ENCODE measurements at places on chromosomes 13 and 19.
A peak's percentile ranks its signal among the peaks of the same experiment; 100 is the strongest.

GRCh38 chr13:43333176-43333575 is 309.8 kb downstream of the DNAJC15 start:
- no peak for DNase-seq

GRCh38 chr19:40322951-40323615 is 25.1 kb downstream of the C19orf47 start:
- DNase-seq = no peak

DNA sequence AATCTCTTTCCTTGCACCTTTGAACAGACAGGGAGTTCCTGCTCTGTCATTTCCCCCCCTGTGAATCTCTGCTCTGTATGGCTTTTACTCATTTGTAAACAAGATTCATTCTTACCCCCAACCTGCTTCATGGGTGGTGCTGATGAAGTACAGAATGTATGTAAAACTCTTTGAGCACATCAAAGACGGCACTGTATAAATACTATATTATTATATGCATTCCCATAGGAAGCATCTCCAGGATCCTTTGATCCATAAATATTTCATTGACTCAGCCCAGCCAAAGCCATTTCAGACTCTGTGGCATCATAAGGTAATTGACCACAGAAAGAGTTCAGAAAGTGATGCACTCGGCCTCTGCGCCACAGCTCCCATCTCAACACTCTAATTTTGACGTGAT is 208.7 kb downstream of the EFNB2 start:
- DNase-seq = no peak

- DNase-seq = no peak
Observed at GRCh38 chr19:39670998-39671397, 15.3 kb downstream of the LGALS16 start.

- no peak for DNase-seq
Observed at GRCh38 chr13:98265692-98266551, 88.9 kb upstream of the RNF113B start.

DNA sequence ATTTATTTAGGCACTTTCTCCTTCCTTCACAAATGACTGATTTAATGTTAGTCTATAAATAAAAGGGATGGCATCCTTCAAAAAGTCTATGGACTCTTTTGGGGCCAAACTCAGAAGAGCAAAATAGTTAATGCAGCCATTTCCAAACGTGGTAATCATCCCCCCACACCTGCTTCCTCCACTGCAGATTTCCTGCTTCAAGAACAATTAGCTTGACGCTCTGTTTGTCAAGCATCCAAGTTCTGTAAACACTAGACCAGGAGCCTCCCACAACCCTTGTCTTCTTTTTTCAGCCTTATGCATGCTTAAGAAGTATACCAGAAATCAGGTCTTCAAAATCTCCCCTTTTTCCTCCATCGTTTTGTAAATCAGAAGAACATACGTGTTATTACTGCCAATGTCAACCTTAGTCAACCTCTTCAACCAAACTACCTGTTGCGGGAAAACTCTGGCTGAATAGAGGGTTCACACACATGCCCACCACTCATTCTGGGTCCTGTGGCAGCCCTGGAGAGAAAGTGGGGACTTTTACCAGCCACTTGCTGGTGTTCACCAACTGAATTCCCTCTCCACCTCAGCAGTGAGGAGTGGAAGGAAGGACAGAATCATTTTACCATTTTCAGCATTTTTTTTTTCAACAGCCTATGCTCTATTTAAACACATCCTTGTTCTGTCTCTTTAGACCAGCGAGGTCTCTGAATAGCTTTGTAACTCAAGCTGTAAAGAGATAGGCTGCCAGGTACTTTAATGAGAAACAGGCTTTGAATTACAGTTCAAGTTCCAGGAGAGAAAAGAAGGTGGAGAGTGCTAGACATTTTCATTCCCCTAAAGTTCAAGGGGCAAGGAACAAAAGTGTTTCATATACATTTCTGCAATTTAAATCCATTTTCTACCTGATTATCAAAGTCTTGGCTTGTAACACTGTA is 39.1 kb downstream of the EFNB2 start:
- DNase-seq = no peak

DNA sequence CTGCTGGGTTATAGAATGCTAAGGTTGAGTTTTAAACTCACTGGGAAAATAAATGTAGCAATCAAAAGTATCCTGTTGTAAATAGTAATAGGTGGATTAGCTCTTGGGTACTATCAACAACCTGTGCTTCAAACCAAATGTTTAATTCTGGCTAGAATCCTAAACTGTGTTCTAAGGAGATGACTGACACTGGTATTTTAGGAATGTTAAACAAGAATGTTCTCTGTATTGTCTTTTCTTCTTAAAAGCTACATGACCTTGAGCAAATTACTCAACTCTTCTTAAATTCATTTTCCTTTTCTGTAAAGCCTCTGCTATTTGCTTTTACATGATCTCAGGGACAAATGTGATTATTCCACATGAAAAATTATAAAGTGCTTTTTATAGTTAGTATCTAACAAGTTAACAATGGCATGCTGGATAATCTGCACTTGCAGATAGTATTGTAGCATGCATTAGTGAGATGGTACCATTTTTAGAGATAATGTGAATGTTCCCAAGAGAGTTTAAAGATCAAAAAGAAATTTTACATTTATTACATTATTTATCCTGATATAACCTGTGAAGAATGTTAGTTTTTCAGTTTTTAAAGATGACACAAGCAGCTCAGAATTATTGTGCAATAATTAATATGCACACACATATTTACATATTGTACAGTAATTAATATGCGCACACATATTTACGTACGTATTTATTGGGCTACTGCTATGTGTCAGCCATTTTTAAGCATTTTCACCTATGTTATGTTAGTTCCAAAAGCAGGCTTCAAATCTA is 13.6 kb upstream of the EPSTI1 start:
- DNase-seq = no peak

- DNase-seq = no peak
Observed at GRCh38 chr13:91148098-91148497, 199.4 kb upstream of the MIR17HG start.

DNA sequence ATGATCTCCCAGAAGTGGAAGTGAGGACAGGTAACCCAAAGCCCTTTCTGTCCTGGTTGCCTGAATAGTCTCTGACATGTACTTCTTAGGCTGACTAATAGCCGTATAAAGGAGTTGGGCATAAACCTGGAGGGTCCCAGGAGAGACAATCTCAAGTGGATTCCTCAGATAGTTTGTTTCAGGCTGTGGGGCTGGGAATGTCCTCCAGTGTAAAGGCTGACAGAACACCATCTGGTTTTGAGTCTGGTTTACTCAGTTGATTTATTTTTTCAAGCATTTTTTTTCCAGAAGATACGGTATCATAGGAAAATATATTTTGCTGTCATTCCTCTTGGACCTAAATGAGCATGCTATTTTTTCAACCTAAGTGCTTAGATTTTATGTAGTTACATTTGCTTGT is 15.2 kb downstream of the HTR2A start:
- DNase-seq = no peak

- no peak for DNase-seq
Observed at GRCh38 chr19:40831502-40832430, 18.5 kb downstream of the CYP2A6 start.

- DNase-seq = no peak
Observed at GRCh38 chr13:85724546-85725432, 74.4 kb downstream of the SLITRK6 start.

DNA sequence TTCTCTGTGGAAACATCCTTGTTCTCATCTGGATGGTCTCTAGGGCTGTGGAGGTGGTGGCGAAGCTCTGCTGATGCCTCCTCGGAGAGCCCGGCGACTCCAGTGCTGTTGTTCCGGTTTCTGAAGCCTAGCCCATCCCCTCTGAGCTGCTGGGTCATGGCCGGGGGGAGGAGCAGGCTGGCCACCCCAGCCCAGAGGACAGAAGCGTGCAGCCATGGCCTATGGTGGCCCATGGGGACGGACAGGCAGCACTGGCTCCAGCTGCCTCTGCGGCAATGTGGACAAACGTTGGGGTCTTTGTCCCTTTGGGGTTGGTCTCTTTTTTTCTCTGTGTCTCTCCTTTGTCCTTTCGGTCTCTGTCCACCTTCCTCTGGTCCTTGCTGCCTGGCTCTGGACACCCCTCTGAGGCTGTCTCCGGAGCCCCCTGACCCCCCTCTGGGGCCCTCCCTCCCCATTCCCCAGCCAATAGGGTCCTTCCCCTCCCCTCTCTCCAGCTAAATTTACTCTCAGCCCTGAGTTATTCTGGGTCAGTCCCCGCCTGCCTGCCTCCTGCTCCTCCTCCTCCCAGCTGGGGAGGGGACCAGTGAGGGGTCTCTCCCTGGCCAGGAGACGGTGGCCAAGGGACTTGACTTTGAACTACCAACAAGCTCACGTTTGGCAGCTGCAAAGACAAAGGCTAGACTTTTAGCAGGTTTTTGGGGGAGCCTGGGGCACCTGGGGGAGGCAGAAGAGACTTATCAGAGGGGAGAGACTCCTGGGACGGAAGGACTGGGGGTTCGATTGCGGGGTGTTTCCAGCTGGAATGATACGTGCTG is at the start of gene HRC:
Gene HRC, minus strand, starts transcription at position 392 of the 815 bp plus-strand sequence. Its CDS starts 159 bp downstream, at position 233.
- no peak for DNase-seq

DNA sequence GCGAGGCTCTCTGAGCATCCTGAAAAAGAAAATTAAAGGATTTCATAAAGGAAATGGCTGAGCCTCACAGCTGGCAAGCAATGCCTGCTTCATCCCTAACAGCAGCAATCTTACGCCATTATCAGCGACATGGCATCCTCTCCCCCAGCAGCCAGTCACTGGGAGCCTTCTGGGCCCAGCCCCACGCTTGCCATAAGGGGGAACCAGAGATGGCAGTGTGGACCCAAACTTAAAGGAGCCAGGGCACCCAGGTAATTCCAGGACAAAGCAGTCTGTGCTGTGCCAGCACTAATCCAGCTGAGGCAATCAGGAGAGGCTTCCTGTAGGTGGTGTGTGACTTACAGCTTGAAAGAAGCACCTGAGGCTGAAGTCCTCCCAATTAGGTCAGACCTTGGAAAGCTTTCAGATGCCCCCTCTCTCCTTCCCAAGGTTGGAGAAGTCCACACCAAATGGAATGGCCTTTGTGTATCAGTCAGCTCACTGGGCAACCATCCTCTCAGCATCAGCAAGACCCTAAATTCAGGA is 10.3 kb downstream of the VSTM2B start:
- DNase-seq = no peak

DNA sequence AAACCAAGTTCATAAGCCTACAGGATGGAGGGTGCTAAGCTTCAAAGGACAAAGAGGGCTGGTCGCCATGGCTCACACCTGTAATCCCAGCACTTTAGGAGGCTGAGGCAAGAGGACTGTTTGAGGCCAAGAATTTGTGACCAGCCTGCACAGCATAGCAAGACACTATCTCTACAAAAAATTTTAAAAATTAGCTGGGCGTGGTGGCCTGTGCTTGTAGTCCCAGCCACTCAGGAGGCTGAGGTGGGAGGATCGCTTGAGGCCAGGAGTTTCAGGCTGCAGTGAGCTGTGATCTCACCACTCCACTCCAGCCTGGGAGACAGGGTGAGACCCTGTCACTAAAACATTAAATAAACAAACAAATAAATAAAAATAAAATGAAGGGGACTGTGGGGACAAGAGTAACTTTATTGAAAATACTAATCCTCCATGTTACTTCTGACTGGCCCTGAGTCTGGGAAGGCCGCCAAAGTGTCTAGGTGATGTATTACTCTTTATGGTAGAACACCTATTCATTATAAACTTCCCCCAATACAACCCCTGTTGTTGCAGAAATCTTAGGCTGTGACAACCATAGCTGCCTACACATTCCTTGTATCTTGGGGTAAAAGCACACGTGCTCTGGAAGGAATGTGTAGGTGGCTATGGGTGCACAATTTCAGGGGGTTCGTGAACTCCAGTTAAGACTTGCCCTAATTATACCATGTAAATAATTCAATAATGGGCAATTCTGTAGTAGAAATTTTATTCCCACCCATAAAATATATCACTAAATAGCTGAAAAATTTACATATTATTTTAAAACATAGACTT is 14.6 kb upstream of the URAD start:
- no peak for DNase-seq

DNA sequence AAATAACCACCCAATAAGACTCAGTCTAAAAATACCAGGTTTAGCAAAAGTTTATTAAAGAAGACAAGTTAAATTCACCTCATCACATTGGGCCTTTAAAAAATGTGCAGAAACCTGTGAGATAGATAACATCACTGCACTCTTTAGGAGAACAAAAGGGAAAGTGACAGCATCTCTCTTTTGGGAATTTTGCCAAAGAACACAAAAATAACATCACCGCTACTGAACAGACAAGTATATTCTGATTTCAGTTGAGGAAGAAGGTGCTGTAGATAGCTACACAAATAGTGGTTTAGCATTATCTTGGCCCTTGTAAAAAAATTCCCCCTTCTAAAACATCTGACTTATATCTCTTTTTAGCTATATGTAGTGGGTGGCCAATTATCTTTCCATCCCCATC is 244.7 kb downstream of the VWA8 start:
- no peak for DNase-seq

- no peak for DNase-seq
Observed at GRCh38 chr13:44422755-44423643, 49.4 kb downstream of the SERP2 start.

GRCh38 chr13:46170687-46171086 is 11.3 kb downstream of the LCP1 start:
- peak; percentile 49 for DNase-seq

- no peak for DNase-seq
Observed at GRCh38 chr19:41987141-41987860, 6.7 kb downstream of the ATP1A3 start.

GRCh38 chr19:41771410-41771809 is 16.1 kb downstream of the CEACAM6 start:
- no peak for DNase-seq

- no peak for DNase-seq
Observed at GRCh38 chr13:43058318-43058674, 34.9 kb downstream of the DNAJC15 start.

GRCh38 chr13:36965767-36966166 is 33.4 kb downstream of the ALG5 start:
- DNase-seq = no peak

DNA sequence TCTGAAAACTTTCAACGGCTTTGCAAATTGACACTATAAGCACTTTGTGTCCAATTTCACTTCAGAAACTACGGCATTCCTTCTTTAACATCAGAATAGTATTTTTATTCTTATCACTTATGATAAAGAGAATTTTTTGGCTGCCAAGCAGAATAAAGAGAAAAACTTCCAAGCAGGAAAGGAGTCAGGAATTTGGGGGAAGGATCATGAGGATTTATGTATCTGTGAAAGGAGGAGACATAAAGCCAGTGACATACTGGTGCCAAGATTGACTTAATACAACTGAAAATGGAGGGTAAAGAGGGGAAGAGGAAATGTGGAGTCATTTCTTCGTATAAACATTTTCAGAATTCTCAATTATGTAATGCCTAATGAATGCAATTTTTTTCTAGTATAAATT is 94.7 kb downstream of the RBM26 start:
- DNase-seq = no peak

Data from CD4-positive, alpha-beta T cell treated with Interleukin-2 at 100 ng/mL for 4 hours (primary cell).